Naive B cell (primary cell): ENCODE measurements at places on chromosomes 1 and 21. TPM values are rescaled to one million over a fixed set of nuclear protein-coding genes. Genes with fewer than 3 reads are reported as not detected.

GRCh38 chr21:33754481-33754880 lies 112.2 kb downstream of the ITSN1 start:
- no peak for DNase-seq

DNA sequence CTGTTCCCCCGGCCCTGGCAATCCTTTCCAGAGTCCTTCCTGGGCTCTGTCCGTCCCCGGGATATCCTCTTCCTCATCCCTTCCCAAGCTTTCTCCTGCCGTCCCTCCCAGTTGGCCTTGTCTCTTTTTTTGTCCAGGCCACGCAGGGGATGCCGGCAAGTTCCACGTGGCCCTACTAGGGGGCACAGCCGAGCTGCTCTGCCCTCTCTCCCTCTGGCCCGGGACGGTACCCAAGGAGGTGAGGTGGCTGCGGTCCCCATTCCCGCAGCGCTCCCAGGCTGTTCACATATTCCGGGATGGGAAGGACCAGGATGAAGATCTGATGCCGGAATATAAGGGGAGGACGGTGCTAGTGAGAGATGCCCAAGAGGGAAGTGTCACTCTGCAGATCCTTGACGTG lies 13.4 kb upstream of the SVBP start:
- no peak for DNase-seq

- no peak for DNase-seq
These were observed 102.6 kb upstream of the TNR start for GRCh38 chr1:175845985-175846384.

- peak; percentile 14 for DNase-seq
These were observed 6.9 kb upstream of the TMEM269 start for GRCh38 chr1:42777852-42778251.

- DNase-seq, result peak; percentile 34
These were observed 13.4 kb downstream of the EPB41 start for GRCh38 chr1:28927648-28928313.

DNA sequence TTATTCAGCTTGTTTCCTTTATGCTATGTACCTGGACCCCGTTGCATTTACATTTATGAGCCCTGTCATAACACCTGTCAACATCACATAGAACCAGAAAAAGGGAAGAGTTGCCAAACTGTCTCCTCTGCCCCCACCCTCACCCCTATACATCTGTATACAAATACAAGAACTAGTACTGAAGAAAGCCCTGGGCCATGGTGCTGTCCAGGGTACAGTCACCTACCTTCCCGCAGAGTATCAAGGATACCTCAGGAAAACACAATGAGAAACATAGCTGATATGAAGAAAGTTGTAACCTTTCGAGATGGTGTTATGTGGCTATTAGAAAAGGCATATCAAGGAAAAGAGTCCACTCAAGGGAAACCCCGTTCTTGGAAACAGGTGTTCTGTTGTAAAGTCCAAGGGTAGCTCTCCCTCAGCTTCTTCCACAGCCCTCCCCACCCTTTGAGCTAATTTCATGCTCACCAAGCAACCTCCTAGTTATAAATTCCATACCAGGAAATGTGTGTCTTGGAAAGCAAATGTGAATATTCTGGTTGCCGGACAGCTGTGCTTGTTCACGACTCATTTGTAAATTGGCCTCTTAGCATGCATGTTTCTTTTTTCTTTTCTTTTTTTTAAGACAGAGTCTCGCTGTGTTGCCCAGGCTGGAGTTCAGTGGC lies 16.7 kb upstream of the AVPR1B start:
- DNase-seq, result no peak

DNA sequence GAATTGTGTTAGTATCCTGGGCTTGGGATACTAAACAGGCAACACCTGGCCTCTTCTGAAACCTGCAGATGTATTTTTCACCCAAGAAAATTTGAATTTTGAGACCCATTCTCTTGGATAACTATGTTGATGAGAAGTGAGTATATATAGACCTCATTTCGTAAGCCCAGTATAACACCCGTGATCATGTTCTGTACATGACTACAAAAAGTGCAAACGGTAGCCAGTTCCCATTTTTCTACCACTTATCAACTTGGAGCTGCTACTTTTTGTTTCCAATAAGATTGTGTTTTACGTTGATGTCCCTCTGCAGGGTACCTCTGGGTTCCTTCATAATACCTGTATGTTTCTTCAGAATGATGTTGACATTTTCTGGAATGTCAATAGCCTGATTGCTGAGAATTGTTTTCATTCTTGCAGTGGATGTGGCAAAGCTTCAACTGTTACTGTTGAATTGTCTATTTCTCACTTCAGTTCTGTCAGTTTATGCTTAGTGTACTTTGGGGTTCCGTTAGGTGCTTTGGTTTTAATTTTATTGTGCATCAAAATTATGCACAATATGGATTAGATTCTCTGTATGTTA lies 48.1 kb downstream of the ZFYVE9 start:
- DNase-seq, result no peak

GRCh38 chr21:40660461-40660860 lies 186.5 kb downstream of the DSCAM start:
- no peak for DNase-seq

DNA sequence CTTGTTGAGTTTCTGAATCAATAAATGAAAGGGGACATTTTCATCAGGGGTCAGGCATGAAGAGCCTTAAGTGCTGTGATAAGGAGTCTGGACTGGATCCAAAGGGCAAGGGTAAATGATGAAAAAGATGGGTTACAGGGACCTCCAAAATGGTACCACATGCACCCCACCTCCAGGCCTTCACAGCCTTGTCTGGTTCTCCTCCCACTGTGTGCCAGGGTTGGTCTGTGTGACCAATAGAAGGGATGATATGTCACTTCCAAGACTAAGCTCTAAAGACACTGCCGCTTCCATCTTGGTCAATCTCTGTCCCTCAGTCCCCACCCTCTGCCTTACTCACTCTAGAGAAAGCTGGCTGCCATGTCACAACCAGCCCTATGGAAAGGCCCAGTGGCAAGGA lies 140.6 kb downstream of the ZNF281 start:
- no peak for DNase-seq

The ALPL gene
- 1.8 TPM for polyA plus RNA-seq

The CA14 gene
- 0.89 TPM for polyA plus RNA-seq

The LEFTY2 gene
- polyA plus RNA-seq, result not detected

The UBE2Q1 gene
- polyA plus RNA-seq, result 11.2 TPM

The CR1 gene
- 29.1 TPM for polyA plus RNA-seq

The UBL4B gene
- not detected for polyA plus RNA-seq

The SPRR3 gene
- not detected for polyA plus RNA-seq

The COL8A2 gene
- polyA plus RNA-seq, result not detected

The KRTAP13-3 gene
- polyA plus RNA-seq, result not detected
